AG04449 (cell line): ENCODE measurements at places on chromosomes 3 and 15.

- DNase-seq: no peak
Observed at GRCh38 chr15:83605111-83605945, 48.6 kb upstream of the ADAMTSL3 start.

GRCh38 chr3:106333911-106334618 lies 465.3 kb upstream of the CBLB start:
- no peak for DNase-seq

- DNase-seq: no peak
Observed at GRCh38 chr3:115695090-115695489, 71.8 kb downstream of the GAP43 start.

DNA sequence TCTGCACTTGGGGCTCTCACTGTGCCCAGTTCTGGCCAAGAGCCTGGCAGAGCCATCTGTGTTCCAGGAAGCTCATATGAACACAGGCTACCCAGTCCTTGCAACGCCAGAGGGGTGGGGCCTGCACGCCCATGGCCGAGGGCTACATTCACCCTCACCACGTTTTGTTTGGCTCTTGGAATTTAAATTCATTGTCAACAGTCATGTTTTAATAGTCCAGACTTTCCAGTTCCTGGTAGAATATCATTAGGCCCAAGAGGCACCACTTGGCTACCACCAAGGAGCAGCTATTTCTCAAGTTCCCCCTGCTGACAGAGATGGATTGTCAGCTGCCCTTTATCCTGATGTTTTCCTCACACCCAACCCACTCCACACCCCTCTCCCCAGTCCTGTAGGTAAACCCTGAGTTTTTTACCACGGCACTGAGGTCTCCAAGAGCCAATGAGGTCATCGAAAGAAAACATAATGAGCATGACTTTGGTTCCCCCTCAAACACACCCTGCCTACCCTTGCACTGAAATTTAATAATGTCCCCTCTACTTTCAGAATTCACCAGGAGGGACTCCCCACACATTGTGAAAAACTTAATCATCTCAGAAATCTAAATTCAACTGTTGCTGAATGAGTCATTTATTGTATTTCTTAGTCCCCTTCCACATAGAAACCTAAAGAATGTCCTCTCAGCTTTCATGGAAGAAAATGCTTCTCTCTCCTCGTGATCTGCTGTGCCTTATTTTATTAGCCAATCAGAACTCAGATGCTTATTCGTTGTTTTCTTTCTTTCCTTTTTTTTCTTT lies 125.1 kb downstream of the SHQ1 start:
- DNase-seq: peak; percentile 58

- no peak for DNase-seq
Observed at GRCh38 chr15:25392806-25393205, 46.0 kb downstream of the UBE3A start.

GRCh38 chr15:98363955-98364354 lies 284.4 kb upstream of the IGF1R start:
- no peak for DNase-seq

GRCh38 chr15:81296673-81297072 lies 27.3 kb downstream of the STARD5 start:
- DNase-seq: no peak

- no peak for DNase-seq
Observed at GRCh38 chr3:87197531-87197930, 29.6 kb upstream of the CHMP2B start.
